HEK293T (cell line): ENCODE measurements at places on chromosomes 6 and 20.

- no peak for DNase-seq
Measured at GRCh38 chr20:19903168-19903811, 113.9 kb upstream of the NAA20 start.

GRCh38 chr20:33676121-33676520, 1.9 kb upstream of the NECAB3 start:
- DNase-seq, result no peak

DNA sequence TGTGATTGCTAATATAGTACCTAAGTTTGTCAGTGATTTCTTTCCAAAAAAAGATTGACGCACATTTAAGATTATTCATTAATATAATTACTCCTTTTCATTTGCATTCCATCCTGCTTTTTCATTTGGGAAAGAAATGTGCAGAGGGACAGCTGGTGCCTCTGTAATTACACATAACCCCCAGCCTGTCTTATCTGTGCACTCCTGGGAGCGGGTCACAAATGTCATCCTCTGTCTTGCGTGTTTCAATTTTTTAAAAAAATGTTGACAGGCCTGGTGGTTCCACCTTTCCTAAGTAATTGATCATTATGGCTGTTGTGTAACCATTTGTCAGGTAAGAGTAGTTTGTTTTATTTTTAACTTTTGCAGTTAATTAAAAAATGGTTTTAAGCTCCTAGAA, 92.7 kb downstream of the SLX4IP start:
- DNase-seq, result no peak

GRCh38 chr6:77880501-77880900, 227.7 kb downstream of the MEI4 start:
- no peak for DNase-seq

- no peak for DNase-seq
Measured at GRCh38 chr20:57824909-57825308, 115.1 kb upstream of the PMEPA1 start.

DNA sequence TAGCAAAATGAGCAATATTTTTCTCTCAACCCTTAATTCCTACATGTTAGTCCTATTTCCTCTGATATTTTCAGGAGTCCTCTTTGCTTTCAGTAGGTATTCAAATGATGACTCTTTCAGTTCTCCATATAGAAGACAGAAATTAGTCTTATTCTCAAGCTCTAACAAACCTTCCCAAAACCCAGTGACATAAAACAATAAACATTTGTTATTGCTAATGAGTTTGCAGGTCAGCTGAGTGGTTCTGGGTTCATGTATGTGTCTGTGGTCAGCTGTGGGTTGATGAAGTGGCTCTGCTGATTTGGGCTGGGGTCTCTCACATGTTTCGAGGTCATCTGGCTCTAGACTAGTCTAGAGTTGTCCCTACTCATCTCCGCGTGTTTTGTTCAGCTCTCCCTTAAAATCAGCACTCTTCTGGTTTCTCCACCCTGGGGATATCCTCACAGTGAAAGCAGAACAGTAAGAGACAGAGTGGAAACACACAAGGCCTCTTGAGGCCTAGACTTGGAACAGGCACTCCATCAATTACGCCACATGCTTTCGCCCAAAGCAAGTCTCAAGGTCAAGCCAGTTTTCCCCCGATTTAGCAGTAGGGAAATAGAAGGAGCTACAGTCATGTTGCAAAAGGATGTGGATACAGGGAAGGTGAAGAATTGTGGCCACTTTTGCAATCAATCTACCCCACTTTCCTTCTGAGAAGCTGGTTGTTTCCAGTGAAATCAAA, 273.0 kb downstream of the PLCB1 start:
- no peak for DNase-seq

DNA sequence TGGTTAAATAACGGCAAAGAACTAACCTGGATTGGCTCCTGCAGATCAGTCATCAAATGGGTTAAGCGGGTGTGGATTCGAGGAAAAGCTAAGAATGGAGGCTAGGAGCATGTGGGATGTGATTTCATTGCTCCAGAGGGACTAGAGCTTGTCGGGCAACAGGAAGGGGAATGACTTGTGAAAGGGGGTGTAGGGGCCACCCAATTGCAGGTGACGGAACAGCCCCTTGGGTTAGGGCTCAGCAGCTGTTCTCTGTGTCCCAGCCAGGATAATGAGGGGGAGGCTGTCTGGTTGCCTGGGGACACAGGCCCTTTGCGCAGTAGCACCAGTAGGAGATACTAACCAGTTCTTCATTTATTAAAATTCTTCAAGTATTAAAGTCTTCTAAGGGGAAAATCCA, 25.0 kb upstream of the MRPS18A start:
- no peak for DNase-seq

GRCh38 chr6:135842618-135843392, 8.7 kb upstream of the PDE7B start:
- no peak for DNase-seq

GRCh38 chr6:87926687-87927086, 121.0 kb upstream of the SPACA1 start:
- DNase-seq, result no peak
